T-helper 17 cell (primary cell): ENCODE measurements at places on chromosomes 5 and 9.

DNA sequence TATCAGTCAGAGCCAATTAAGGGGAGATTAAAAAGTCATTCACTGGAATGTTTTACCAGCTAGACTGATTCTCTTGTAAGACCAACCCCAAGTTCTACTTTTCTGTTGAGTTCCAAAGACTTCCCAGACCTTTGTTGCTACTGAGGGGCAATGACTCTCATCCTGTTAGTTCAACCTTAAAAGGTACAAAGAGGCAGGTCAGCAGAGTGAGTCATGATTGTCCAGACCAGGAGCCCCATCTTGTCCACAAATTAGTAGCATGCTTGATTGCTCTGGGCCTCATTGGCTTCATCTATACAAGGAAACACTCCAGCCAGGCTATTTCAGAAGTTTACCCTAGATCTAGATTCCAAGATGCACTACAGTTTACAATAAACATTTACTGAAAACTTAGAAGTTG is 79.9 kb upstream of the IL7R start:
- no peak for DNase-seq

GRCh38 chr9:18824095-18824666 is 208.8 kb downstream of the SAXO1 start:
- no peak for DNase-seq

- no peak for DNase-seq
These were observed at the start of gene PCDHB5 for GRCh38 chr5:141135030-141135717. TSS of gene PCDHB5 (plus strand) at chr5:141135206. CDS start at chr5:141135435, 229 bp downstream.

DNA sequence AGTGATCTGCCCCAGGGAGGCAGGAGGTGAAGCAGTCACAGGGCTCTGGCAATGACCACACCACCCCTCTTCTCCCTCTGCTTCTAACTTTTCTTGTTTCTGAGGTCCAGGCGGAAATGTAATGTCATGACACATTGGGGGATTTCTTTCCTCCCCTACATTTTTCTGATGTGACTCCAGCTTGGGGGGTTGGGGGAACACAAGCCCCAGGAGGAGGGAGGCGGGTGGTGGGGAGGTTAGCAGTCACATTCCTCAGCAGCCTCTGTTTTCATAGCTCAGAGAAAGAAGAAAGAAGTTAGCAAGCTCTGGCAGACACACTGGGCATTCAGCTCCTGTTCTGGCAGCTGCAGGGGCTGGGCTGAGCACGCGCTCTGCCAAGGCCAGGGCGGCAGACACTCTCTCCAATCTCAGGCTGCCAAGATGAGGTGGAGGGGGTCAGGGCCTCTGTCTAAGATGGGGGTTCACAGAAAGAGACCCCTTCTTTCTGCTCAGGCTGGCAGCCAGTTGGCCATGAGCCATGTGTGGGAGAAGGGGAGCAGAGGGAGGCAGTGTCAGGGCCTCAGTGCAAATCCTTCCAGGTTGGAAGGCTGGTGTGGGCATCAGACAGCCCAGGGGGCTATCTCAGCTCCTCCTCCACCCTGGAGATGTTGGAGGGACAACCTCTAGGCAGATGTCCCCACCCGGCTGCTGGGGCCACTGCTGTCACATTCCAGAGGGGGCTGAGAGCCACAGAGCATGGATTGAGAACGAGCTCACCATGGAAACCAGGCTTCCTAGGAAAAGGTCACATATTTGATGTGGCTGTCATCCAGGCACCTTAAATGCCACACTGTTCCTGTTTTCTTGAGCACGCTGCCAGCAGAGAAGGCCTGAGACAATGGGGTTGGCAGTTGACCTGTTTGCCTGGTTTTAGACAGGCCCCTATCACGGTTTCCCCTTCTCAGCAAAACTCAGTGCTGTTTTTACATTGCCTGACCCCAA is 20.1 kb upstream of the PFDN1 start:
- DNase-seq = no peak

DNA sequence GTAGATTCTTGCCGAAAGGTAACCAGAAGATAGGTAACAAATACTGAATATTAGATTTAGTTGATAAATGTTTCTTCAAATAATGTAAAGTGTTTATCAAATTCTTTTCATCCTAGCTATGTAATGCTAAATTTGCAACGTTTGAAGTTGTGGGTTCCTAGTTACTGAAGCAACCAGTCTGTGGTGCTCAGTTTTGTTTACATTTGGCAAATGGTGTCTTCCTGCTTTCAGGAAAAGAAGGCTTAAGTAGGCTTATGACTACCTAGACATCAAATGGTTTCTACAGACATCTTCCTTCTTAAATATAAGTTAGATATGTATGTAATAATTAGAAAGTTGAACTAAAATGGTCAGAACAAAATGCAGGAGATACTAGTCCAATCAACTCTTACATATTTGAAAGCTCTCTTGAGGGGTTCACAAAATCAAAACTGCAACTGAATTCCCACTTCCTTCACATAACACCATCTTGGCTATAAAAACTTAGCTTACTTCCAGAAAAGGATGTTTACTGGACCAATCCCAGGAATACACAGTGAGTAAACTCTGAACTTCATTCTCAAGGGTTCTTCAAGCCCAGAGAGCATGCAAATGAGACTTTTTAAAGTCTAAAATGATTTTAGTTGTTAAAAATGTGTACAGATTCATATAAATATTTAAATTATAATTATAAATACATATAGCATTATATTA is 125.7 kb upstream of the ITGA1 start:
- no peak for DNase-seq

DNA sequence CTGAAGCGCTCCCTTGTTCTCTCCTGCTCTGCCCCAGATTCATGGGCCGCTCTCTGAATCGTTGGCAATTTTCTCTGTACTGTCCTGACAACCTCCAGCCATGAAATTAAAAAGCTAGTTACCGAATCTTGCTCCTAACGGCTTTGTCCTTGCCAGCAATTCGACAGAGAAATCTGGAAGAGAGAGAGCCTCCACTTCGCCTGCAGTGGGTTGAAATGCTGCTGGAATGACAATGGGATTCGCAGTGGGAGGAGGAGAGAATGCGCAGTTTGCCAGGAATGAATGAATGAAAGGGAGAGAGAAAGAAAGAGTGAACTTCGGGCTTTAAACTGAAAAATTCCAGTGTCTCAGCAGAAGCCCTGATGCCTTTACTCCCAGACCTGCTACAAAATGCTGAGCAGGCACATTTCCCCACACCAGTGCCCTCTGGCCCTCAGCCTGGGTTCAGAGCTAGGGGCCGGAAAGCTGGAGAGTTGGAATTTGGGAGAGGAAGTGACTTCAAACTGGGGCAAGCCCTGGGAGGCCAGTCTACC is 11.5 kb upstream of the BOD1 start:
- no peak for DNase-seq

- no peak for DNase-seq
These were observed 197.0 kb downstream of the FBN2 start for GRCh38 chr5:128341056-128341455.

DNA sequence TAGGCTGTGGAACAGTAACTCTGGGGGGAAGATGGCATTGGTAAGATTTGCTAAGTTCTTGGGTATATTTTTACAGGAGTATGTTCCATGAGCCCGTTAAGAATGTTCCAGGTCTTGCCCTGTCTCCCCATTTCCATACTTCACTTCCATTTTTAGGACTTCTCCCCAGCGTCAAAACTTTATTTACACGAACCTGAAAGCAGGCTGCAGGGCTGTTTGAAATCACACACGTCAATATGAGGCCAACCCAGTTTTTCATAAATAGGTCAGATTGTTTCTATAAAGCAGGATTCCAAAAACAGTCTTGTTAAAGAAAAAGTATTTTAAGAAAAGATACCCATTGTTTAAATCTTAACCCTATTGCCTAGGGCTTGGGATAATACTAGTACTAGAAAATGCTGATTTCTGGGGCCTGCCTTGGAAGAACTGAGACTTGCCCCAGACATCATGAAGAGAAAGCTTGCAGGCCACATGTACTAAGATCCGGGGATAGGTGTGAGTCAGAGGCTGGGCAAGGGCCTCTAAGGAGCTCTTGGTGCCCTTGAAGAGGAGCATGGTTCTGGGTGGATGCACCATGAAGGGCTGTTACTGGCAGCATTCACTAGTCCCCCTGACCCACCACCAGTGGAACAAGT is 24.2 kb downstream of the TRIO start:
- DNase-seq = no peak

DNA sequence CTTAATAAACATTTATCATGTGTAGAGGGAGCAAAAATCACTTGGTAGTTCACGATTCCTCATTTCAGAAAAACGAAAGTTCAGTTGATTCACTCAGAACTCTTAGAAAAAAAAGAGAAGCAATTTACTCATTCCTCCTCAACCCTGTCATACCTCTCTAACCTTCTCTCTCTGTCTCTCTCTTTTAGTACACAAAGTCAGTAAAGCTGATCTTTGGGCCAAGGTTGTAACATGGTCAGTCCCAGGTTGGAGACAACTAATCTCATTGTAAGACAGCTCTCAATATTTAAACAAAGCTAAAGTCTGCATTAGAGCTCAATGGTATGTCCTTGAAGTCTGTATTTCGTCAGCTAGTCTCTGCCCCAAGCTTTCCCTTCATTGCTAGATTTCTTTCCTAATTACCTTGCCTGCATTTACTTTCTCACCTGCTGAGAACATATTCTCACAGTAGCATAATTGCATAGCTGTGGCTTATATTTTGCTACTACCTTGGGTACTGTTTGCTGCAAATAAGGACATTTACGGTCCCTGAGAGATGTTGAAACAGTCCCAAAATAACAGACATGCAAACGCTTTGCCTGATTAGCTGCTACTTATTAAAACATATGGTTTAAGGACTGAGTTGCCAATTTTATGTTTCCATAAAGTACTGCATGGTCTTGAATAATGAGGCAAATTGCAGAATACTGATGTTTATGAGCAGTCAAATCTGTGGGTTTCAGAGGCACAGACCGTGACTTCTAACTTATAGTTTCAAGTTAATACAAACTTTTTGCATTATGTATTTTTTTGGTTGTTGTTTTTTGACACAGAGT is 138.3 kb downstream of the GPBP1 start:
- DNase-seq = no peak

- DNase-seq = no peak
These were observed 59.2 kb upstream of the NR4A3 start for GRCh38 chr9:99762470-99762869.

- DNase-seq = no peak
These were observed 52.1 kb upstream of the PITX1 start for GRCh38 chr5:135085936-135086725.

- no peak for DNase-seq
These were observed 8.8 kb downstream of the TNIP1 start for GRCh38 chr5:151071848-151072629.

GRCh38 chr9:110954822-110955291 is 83.4 kb downstream of the LPAR1 start:
- DNase-seq = no peak

GRCh38 chr5:74864823-74865222 is 1.4 kb downstream of the FAM169A start:
- DNase-seq = no peak

DNA sequence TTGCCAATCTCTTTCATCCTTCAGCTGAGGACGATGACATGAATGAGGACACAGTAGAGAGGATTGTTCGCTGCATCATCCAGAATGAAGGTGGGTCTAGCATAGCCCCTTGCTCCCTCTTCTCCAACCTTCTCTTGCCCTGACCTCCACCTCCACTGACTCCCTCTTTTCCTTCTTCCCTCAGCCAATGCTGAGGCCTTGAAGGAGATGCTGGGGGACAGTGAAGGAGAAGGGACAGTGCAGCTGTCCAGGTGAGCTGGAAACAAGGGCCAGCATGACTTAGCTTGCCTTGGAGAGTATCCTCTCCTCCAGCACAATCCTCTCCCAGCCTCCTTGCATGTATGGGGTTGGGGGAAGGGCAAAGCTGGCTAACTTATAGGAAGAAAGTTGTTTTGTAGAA is 2.0 kb downstream of the RELL2 start:
- DNase-seq = no peak
